ENCODE measurements at places on chromosomes 7 and 10.

- DNase-seq, result no peak
Observed at GRCh38 chr7:133052401-133052756, 29.5 kb downstream of the CHCHD3 start.

- no peak for DNase-seq
Observed at GRCh38 chr10:130717083-130717482, 580.9 kb downstream of the GLRX3 start.

DNA sequence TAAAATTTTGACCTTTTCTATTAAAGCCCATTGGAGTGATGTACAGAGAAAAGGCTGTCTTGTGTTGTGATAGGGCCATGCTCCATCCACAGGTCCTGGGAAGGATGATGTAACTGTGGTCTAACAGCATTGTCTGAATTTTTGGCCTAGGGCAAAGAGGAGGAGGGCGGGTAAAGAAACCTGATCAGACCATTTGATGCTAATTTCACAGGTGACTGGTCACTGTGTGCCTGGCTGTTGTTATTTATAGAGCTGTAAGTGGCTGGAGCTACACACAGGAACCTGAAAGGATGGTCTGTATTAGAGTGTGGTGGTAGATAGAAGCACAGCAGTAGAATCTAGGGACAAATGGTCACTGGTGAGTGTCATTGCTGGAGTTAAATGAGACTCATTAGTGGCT, 182.1 kb downstream of the AUTS2 start:
- DNase-seq, result no peak

DNA sequence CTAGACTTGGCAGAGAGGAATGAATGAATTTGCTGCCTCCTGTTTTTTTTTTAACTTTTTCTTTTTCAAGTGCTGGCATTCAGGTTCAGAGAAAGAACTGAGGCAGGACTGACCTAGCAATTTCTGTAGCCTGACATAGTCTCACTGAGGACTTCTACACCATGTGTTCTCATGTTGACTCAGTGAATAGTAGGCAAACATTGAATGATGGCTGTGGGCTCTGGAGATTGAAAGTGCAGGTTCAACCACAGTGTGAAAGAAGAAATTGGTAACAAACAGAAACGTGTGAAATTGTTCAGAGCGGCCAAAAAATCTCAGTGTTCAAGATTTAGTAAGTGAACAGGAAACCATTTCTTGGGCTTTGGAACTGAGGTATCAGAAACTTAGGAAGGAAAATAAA, 322.4 kb upstream of the GHITM start:
- DNase-seq, result no peak

- no peak for DNase-seq
Observed at GRCh38 chr7:128123291-128124037, 92.2 kb upstream of the LRRC4 start.

GRCh38 chr7:127189074-127189473, 63.7 kb downstream of the GRM8 start:
- DNase-seq, result no peak

DNA sequence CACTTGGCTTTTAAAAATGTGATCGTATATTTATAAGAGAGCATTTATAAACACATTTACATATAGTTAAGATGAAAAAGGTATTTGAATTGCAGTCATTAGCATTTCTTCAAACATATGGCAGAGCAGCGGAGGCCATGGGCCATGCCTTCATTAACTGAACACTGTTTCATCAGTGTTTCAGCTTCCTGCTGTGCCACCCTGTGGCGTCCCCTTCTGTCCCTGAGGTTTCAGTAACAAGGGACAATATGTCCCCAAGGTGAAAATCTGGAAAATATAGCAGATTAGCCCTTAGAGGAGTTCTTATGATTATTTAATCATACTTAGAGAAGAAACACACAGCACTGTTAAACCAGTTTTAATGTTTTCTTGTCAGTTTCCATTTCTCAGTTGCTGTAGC, 577.8 kb downstream of the ETV1 start:
- DNase-seq, result no peak

DNA sequence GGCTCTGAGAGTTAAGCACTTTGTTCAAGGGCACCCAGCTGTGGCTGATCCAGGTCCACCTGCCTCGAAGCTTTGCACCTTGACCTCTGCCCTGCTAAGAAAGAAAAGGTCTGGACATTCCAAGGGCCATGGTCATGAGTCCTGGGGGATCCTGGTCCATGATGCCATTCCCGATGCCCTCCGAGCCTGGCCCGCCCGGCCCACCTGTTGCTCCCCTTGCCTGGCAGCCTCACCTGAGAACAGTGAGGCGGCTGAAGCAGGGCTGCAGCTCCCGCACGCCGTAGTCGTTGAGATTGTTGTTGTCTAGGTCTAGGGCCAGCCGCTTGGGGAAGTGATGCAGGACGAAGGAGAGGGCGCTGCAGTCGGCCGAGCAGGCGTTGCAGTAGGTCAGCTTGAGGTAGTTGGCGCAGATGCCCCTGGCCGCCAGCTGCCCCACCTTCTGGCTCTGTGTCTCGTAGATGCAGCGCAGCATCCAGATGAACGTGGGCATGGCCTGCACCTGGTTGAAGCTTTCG, 27.5 kb downstream of the NOD1 start:
- DNase-seq, result no peak

- DNase-seq, result no peak
Observed at GRCh38 chr10:104246976-104247375, 7.7 kb upstream of the GSTO1 start.

GRCh38 chr10:52443419-52444388, 129.6 kb downstream of the DKK1 start:
- DNase-seq, result no peak

DNA sequence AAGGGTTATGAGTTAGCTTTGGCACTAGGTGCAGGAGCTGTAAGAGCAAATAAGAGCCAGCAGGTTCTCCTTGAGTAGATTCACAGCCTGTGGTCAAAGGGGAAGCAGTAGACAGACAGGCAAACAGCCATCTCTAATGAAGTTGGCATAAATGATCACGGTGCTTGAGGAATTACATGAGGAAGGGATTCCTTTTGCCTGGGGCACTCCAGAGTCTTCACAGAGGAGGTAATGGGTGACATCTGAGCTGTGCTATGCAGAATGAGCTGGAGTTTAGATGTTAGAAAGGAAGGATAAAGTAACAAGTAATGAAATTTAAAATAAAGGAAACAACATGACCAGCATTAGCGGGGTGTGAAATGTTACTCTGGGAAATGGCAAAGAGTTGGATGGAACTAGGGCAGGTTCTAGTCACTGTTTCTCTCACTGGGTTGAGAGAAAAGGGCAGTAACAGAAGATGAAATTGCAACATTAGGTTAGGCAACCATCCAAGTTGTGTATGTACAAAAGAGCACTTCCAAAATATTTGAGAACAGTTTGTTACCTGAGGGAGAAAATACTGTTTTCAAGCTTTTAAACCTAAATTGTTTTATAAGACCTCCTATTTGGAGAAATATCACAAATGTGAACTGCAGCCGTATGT, 613.8 kb downstream of the PHTF2 start:
- no peak for DNase-seq

DNA sequence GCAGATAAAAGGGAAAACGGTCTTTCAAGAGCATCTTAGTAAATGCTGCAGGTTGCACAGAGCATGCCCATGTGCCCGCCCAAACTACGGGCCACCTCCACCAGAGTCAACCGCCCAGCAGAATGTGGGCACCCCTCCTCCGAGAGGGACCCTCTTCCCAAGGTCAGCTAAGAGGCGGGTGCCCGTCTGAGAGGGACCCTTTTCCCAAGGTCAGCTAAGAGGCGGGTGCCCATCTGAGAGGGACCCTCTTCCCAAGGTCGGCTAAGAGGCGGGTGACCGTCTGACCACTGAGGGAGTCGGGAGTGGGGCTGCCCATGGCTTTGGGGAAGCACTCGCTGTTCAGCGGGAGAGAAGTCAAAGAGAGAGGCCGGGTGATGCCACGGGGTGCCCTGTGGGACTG, 113.1 kb downstream of the PTPRN2 start:
- DNase-seq, result no peak

Measured in occipital lobe (tissue), 3 donors.